NCI-H460 (cell line): ENCODE measurements at places on chromosomes 3 and 15. TPM values are rescaled to one million over a fixed set of nuclear protein-coding genes. Genes with fewer than 3 reads are reported as not detected.

The SLC12A8 gene
- 8.9 and 9.3 TPM in 2 replicates for total RNA-seq

The RAB43 gene
- 7.7 and 8.2 TPM in 2 replicates for total RNA-seq

The LRRC31 gene
- total RNA-seq, result not detected in 2 replicates

DNA sequence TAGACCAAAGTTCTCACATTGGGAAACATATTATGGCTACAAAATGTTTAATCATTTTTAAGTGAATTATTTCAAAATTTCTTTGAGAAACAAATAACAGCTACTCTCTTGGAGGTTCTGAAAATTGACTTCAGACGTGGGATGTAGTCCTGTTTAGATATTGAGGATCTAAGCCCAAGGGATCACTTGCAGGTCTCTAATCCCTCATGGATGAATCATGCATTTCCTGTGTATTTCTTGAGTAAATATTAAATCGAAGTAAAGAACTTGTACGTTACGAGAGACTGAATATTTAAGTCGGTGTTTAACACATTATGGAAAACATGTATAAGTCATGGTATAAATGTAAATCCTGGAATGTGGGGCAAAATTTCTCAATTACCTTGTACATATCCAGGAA lies 119.8 kb downstream of the EPHA3 start:
- DNase-seq, result no peak

- peak; percentile 93 for DNase-seq
These were observed 90.7 kb downstream of the FNDC3B start for GRCh38 chr3:172129850-172130716.

GRCh38 chr15:78203346-78204225 lies 30.8 kb downstream of the ACSBG1 start:
- no peak for DNase-seq

DNA sequence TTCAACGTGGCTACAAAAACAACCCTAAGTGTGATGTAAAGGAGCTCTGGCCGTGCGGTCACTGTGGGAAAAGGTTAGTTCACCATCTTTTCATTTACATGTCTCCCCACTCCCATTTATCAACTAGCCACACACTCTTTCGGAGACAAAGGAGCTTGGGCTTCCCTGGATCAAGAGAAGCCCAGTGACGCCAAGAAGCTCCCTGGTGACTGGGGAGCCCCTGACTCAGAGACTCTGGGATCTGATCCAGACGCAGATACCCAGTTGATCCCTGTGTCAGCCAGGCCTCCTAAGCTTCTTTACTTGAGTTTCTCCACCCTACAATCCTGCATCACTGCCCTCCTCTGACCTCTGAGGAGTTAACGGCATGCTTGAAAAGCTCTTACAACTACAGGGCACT lies 43.9 kb downstream of the HEG1 start:
- DNase-seq, result no peak

DNA sequence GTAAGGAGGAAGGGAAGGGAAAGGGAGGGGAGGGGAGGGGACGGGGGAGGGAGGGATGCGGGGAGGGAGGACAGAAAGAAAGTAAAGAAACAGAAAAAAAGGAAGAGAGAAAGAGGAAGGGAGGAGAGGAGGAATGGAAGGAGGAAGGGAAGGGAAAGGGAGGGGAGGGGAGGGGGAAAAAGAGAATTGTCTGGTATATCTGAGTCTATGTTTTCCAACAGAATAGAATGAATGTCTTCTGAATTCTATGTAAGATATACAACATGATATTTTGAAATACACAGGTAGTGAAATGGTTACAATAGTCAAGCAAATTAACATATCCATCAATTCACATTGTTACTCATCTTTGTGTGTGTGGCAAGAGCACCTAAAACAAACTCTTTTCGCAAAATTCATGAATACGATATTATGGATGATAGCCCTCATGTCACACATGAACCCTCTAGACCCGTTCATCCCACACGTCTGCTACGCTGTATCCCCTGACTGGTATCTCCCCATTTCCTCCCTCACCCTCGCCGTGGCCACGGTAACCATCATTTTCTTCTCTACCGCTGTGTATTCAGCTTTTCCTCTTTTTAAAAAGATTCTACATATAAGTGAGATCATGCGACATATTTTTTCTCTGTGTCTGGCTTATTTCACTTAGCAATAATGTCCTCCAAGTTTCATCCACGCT lies 168.9 kb downstream of the XXYLT1 start:
- DNase-seq, result no peak

- DNase-seq, result no peak
These were observed 67.0 kb downstream of the CHCHD4 start for GRCh38 chr3:14057701-14058100.

GRCh38 chr3:153330901-153331300 lies 168.9 kb downstream of the RAP2B start:
- DNase-seq, result no peak

- DNase-seq, result no peak
These were observed 27.6 kb downstream of the SLC6A6 start for GRCh38 chr3:14430053-14430452.

DNA sequence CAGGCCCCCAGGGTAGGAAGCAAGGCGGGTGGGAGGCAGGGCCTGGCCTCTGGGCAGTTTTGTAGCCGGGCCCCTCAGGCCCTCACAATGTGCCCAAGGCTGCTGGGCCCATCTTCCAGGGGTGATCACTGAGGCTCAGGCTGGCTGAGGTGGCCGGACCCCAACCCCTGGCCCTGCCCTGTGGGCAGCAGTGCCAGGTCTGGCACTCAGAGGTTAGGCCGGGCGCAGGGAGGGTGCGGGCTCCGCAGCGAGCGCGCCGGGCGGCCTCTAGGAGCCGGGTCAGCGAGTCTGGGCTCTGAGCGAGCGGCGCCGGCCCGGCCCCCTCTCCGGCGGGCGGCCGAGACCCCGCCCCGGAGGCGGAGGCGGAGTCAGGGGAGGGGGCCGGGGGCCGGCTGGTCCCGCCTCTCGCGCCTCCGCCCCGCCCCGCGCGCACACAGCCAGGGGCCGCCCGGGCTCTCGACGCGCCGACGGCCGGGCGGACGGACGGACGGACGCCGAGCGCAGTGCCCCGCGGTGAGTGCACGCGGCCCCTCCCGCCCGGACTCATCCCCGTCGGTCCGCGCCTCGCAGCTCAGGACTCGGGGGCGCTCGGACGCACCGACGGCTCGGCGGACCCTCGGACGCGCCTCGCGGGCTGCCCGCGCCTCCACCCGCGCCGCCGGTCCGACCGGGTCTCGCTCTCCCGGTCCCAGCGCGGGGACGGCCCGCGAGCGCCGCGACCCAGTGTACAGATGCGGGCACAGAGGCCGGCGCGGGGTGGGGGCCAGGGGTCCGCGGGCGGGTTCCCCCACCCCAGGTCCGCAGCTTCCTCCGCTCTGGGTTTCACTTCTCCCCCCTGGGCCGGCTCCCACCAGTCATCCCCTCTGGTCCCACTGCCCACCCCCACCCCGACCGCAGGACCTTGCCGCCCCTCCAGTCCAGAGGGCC lies at the start of gene FBLN2:
TSS of gene FBLN2 (plus strand) at position 430 of the 927 bp plus-strand sequence. CDS start 21,231 bp downstream, outside the sequence.
- DNase-seq, result no peak

DNA sequence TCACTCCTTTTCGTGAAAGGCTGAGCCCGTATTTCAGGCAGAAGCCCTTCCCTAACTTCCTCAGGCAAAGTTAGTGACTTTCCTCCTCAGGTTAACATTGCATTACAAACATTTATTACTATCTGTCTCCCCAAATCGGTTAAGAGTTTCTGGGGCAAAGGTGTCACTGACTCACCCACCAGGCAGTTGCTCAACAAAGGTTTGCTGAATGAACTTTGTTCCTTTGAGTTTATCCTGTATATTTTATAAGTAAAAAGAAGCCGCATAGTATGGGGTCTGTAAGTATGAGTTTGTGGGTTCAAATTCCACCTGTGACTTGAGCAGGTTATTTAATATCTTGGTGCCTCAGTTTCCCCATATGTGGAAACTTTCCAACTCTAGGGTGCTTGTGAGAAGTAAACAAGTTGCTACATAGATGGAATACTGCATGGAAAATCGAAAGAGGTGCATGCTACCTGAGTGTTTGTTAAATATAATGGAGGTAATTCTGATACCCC lies 177.7 kb downstream of the THRB start:
- no peak for DNase-seq

GRCh38 chr15:63488398-63488960 lies 15.9 kb upstream of the USP3 start:
- no peak for DNase-seq

- DNase-seq, result no peak
These were observed 50.2 kb downstream of the ADAMTS7 start for GRCh38 chr15:78761020-78761419.

DNA sequence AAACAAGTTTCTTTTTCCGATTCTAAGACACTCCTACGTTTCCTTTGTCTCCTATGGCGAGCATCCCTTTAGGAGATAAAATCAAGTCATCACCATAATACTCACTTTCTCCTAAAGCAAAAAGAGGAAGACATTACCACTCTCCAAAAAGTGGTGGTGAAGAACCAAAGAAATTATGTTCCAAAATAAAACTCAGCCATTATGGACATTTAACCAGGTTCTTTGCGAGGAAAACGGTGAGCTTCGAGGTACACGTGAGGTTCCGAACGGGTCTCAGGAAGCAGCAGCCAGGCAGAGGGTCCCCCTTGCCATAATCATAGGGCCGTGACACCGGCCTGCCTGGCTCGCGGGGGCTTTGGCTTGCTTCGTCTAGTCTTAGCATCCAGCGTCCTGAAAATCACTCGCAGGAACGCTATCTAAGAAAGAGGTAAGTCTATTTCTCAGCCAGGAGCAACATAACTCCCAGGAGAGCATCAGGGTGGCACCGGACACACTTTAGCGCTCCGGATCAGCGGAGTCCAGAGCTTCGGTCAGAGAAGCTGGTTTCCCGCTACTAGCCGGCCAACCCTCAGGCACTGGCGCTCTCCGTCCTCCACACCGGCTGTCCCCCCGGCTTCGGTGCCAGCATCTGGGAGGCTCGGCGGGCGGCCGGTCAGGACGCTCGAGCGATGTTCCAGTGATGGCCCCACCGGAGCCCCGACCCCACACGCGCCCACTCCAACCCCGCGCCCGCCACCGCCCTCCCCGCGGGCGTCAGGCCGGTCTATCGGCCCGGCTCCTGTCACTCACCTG lies 581 bp downstream of the IP6K1 start:
- no peak for DNase-seq

- DNase-seq, result no peak
These were observed 730.2 kb downstream of the TUSC7 start for GRCh38 chr3:117439812-117440211.

DNA sequence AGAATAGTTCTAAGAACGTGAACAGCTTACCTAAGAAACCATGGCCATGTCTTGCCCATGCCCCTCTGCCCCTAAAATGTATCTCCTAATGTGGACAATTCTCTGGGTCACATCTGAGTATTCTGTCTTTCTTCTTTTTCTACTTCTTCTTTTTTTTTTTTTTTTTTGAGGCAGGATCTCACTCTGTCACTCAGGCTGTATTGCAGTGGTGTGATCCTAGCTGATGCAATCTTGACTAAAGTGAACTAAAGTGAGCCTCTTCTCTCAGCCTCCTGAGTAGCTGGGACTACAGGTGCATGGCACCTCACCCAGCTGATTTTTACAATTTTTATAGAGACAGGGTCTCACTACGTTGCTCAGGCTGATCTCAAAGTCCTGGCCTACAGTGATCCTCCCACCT lies 204.8 kb upstream of the ZPLD1 start:
- no peak for DNase-seq

DNA sequence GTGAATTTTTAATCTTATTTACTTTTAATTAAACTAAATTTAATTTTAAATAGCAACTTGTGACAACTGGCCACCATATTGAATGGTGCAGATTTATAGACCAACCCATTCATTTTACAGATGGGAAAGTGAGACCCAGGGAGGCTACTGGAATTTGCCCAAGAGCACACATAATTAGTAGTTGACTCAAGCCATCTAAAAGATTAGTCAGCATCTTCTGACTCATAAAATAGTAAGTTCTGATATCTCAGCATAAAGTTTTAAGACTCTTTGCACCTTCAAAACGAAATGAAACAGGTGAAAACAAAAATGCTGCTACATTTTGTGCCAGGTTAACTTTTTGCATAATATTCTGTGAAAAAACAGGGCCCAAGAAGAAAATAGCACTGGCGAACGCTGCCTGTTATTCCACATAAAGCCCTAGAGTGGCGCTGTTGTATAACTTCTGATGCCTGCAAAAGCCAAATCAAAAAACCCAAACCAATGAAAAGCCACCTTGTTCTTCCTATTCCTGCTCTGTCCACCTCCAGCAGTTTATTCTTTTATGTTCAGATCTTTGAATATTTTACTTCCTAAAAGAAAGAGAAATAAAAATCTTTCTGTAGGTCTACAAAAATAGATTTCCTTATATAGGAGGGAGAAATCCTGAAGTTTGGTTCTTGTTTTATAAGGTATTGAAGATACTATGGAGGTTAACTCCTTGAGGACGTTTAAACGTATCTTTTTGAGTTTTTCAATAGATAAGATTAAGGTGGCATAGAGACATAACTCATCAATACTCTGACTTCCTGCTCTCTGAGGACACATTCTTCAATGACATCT lies 62.8 kb downstream of the OTOL1 start:
- peak; percentile 46 for DNase-seq

DNA sequence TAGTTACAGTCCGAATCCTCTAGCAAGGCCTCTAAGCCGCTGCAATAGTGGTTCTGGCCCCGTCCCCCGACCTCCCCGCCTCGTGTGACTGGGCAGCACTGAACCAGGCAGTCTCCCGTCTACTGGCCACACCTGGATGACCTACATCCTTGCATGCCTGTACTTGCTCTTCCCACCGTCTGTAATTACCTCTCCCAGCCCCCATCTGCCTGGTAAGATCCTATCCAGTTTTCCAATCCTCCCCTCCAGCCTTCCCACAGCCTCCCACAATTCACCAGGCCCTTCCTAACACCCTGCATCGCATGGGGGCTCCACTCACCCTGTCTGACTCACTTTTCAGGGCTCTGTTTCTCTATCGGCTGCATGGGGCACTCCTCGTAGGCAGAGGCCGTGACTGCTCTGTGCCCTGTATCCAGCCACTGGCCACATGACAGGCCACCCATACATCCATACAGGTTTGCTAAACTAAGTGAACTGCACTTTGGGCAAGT lies 32.8 kb downstream of the XXYLT1 start:
- no peak for DNase-seq

GRCh38 chr3:60764870-60765269 lies 486.4 kb downstream of the FHIT start:
- DNase-seq, result no peak

GRCh38 chr3:136270179-136270578 lies 20.0 kb downstream of the PCCB start:
- DNase-seq, result no peak

- no peak for DNase-seq
These were observed 19.7 kb upstream of the MINAR1 start for GRCh38 chr15:79412429-79412828.

- no peak for DNase-seq
These were observed 14.4 kb upstream of the UNC13C start for GRCh38 chr15:53963801-53964200.

DNA sequence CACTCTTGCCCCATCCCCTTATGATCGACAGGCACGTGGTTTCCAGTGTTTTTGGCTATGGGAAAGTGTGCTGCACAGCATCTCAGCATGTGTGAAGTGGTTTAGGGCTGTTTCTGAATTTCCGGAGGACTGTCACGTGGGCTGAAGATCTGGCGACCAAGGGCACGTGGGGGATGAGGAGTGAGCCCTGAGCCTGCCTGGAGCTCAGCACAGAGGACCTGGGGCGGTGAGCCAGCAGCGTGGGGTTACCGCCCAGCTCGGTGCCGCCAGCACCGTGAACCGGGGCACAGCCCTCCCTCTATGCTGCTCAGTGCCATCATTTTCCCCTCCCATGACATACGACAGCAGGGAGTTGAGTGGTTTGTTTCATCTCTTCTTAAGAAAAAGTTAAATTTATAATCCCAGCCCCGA lies 150.2 kb downstream of the DNAJB8 start:
- DNase-seq, result no peak
